Right ventricle myocardium inferior (tissue), 1 donor: ENCODE measurements at places on chromosomes 2 and 18.

- DNase-seq = no peak
Measured at GRCh38 chr2:29423061-29423666, 307.9 kb downstream of the CLIP4 start.

- no peak for DNase-seq
Measured at GRCh38 chr2:236852100-236852976, 233.4 kb upstream of the COPS8 start.

DNA sequence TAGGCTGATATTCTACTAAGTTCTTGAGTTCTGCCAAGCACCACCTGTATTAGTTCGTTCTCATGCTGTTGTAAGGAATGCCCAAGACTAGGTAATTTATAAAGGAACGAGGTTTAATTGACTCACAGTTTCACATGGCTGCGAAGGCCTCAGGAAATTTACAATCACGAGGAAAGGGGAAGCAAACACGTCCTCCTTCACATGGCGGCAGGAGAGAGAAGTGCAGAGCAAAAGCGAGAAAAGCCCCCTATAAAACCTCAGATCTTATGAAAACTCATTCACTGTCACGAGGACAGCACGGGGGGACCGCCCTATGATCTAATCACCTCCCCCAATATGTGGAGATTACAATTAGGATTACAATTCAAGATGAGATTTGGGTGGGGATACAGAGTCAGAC is 47.7 kb upstream of the YWHAQ start:
- no peak for DNase-seq

GRCh38 chr2:118815314-118815713 is 32.1 kb downstream of the EN1 start:
- DNase-seq = no peak

- no peak for DNase-seq
Measured at GRCh38 chr2:181334158-181334826, 122.9 kb upstream of the ITGA4 start.

- DNase-seq = no peak
Measured at GRCh38 chr2:51027442-51027841, 4.5 kb downstream of the NRXN1 start.
